NB4 (cell line): ENCODE measurements at places on chromosomes 1 and 21.
A peak's percentile ranks its signal among the peaks of the same experiment; 100 is the strongest.

GRCh38 chr1:100387657-100388350 is 35.5 kb downstream of the CDC14A start:
- DNase-seq = no peak

DNA sequence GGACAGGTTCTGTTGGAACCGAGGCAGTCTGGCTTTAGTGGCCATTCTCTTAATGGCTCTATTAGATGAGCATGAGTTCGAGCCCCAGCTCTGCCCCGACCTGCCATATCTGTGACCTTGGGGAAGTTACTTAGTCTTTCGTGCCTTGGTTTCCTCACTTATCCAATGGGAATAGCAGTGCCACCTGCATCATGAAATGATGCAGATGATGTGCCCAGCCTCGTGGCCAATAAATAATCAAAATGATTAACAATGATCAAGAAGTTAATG is 30.6 kb downstream of the CAMK1G start:
- DNase-seq = no peak

DNA sequence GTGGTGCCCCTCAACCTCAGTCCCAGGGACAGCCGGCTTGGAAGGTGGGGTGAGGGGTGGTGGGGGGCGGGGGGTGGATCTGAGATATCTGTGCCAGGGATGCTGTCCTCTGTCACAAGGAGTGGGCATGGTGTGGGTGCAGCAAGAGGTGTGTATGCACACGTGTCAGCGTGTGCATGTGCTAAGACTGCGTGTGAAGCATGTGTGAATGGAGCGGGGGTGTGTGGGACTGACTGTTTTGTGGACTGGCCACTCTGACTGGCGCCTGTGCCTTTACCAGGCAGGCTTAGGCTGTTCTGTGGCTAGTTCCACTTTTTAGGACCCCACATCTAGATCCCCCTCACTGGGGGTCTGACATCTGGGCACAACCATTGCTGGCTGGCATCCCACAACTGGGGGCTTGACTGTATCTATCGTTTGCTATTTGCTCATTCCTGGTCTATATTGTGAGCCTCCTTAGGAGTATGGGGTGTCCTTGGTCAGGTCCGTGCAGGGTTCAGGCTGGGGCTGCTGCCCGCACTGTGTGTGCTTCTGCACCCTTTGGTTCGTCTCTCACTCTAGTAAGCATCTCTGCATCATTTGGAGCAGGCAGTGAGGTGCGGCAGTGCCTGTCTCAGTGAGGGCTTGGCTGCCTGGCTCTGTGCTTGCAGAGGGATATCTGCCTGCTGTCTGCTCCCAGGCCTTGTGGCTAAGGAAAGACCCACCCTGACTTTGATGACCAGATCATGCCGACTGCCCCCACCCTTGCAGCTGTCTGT is 1.9 kb downstream of the AMPD2 start:
- DNase-seq = no peak

DNA sequence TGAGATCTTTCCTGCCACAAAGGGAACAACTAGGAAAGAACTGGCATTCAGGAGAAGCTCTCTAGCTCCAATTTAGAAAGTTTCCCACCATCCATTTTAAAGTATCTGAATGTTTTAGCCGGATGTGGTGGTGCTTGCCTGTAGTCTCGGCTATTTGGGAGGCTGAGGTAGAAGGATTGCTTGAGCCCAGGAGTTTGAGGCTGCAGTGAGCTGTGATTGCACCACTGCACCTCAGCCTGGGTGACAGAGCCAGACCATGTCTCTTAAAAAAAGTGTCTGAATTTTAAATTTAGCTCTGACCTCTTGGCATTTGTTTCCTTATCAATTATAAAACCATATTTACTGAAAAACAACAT is 67.2 kb downstream of the RPAP2 start:
- no peak for DNase-seq

DNA sequence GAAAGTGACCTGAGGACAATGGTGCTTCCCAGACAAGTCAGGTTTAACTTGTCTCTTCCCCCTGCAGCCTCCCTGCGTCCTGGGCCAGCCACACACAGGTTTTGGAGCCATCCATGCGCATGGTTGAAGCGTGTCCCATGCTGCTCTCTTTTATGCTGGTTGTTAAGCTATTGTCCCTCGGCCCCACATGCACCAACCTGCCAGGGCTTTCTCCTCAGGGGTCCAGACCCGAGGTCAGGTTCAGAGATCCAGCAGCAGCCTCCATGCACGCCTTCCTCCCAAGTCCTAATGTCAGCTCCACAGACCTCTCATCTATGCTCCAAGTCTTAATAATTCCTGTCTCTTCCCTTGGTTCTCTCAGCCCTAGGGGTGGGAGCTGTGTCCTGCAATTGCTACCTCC is 1.6 kb downstream of the ABCA4 start:
- DNase-seq = no peak

- no peak for DNase-seq
Measured at GRCh38 chr1:201759194-201759815, 69.7 kb upstream of the IPO9 start.

DNA sequence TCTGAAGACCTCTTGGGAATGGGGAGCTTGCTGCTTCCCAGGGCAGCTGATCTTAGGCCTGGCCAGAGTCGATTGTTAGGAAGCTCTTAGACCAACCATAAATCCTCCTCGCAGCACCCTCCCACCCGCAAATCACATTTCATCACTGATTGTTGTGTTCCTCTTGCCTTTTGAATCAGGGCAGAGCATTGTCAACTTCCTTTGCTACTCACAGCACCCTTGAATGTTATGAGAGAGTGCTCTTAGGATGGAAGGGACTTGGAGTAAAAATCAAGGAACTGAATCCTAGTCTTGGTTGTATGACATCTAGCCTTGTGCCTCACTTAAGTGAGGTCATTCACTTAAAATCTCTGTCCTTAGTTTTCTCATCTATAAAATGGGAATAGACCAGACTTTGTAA is 3.0 kb downstream of the VASH2 start:
- DNase-seq = no peak

GRCh38 chr1:239308701-239309333 is 77.6 kb upstream of the CHRM3 start:
- DNase-seq = peak; percentile 16

DNA sequence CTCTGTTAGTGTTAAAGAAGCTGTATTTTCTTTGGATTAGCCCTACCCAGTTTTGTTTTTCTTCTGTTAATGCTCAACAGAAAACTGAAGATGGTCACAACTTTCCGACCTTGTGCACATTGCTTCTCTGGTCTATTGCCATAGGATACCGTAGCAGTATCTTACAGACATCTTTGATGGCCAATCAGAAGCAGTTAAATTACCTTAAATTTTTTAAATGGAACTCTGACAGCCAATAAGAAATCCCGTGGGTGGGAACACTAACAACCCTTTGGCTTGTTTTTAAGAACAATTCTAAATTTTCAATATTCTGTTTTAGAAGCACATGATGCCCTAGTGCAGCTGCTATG is 17.2 kb downstream of the NFYC start:
- no peak for DNase-seq

DNA sequence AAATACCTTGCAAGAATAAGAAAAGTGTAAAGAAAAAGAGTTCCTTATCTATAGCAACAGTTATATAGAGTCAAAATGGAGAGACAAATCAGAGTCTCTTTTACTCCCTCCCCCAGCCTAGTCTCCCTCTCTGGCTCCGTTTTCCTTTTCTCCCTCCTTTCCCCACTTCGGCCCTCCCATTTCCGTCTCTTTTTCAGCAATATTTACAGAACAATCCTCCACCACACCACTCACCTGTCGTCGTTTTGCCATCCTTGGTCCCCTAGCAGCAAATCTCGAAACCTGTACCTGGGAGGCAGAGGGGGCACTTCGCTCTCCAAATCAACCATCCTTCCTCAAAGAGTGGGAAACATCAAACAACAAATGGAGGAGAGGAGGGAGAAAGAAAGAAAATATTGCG is 259 bp downstream of the KCNT2 start:
- no peak for DNase-seq

DNA sequence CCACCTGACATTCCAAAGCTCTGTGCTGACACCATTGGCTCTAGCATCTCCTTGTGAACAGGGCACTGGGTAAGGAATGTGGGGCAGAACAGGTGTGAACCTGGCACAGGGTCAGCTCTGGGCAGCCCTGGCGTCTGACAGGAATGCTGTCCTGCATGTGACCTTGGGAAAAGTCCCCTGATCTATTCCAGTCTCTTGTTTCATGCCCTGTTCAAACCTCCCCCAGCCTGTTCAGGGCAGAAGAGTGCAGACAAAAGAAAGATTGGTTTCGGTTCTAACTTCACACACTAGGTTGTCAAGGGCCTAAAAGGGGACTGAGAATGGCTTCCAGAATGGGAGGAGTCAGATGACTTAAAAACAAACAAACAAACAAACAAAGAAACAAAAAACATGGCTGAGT is 27.6 kb upstream of the SDHB start:
- no peak for DNase-seq

- peak; percentile 37 for DNase-seq
Measured at GRCh38 chr1:51058858-51059257, 43.2 kb upstream of the C1orf185 start.

GRCh38 chr1:93352376-93352775 is 6.7 kb downstream of the DR1 start:
- DNase-seq = no peak

DNA sequence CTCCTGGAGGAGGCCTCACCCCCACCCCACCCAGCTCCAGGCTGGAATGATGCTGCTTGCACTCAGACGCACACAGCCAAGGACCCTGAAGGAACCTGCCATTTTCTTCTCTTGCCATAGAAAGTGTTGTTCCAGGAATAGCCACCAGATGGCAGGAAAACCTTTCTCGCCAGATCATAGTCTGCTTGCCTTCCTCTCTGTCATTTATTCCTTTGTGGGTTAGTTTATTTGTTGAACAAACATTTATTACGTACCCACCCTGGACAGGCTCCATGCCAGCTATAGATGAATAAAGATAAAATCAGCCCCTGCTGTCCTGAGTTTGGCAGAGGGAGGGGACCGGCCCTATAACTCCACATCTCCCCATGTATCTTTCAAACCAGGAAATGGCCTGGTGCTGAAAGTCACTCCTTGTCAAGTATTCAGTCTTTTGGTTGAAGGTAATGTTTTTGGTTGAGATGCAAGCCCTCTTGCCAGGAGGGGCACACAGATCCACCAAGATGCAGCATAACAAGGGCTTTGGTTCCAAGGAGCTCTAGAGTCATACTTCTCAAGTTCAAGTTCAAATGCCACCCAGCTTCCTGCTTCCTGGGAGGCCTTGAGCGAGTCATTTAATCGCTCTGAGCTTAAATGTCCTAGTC is 7.0 kb upstream of the KCNC4 start:
- peak; percentile 73 for DNase-seq

GRCh38 chr1:219427403-219427802 is 185.5 kb downstream of the ZC3H11B start:
- no peak for DNase-seq

DNA sequence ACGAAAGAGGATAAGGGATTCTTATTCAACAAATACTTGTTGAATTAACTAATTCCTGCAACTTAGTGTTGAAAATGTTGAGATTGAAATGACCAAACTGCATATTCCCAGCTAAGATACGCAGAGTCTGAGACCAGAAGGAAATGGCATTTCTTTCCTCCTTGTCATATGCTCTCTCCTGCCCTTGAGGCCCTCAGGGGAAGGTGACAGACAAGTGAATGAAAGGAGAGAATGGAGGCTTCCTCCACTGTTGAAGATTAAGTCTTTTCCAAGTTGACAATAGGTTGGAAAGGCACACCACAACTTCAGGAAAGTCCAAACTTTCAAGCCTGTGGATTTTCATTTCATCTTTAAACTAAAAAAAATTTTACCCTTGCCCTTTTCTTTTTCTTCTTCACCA is 3.1 kb upstream of the ZNF697 start:
- no peak for DNase-seq

DNA sequence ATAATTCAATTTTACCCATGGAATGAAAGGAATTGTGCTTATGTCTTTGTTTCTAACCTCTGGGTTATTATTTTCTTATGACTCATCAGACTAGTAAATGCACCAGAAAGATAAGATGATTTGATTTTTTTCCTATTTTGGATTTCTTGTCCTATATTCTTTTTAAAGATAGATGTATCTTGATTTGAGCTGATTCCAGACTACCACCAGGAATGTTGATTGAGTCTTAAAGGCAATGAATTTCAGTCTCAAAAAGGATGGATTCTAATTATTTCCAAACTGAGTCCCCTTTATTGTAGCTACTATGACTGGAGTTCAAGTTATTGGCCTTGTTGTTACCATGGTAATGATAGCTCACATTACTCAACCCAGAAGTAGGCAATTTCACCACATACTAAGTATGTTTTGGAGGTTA is 95.8 kb upstream of the RGS4 start:
- no peak for DNase-seq

DNA sequence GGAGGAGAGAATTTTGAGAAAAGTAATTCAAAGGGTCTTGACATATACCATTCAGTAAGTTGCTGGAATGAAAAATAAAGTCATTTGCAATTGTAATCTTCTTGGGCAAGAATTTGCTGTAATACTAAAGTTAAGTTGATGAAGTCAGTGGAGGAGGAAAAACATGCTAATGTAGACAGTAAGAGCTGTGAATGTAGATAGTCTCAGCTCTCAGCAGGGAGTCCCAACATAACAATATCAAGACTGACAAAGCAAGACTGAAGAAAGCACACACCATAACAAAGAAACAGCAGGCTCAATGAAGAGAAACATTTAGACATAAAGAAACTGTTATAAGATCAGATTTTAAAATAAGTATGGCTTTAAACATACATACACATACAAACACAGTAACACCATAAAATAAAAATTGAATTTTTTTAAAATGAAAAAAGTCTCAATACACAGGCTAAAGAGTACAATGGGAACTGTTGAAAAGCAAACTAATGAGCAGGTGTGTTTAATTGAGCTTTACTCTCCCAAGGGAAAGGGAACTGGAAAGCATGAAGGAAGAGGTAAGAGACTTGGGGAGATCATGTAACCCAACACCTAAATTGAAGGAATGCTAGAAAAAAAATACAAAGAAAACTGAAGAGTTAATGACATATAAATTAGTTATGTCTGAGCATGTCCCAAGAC is 336.3 kb upstream of the NCAM2 start:
- DNase-seq = no peak

GRCh38 chr1:65075123-65075976 is 72.7 kb upstream of the AK4 start:
- peak; percentile 75 for DNase-seq

GRCh38 chr1:242030071-242030470 is 31.2 kb upstream of the MAP1LC3C start:
- DNase-seq = no peak

DNA sequence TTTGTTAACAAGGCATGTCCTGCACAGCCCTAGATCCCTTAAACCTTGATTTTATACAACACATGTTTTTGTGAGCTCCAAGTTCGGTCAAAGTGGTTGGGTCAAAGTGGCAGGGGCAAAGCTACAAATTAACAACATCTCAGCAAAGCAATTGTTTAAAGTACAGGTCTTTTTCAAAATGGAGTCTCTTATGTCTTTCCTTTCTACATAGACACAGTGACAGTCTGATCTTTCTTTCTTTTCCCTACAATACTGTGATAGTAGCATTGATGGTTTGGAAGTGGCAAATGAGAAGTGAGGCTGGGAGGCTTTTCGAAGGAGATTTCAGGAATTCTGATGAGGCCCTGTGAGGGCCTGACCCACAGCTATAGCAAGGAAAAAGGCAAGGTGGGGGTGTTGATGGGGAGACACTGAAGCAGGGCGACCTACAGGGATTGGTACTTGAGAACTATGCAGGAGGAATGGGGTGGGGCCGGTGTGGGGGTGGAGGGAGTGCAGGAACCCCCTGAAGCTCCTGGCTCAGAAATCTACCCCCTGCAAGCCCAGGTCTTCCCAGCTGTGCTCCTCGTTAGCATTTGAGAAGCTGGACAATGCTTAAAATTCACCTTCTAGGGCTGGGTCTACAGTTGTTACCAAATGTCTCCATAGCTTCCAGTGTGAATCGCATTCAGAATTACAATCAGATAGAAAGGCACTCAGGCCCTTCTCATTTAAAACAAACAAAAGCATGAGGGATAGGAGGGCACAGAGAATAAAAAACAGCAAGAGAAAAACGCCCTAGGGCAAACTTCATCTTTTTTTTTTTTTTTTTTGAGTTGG is 102.6 kb upstream of the PPM1J start:
- no peak for DNase-seq
